ENCODE measurements at places on chromosomes 3 and 15.

DNA sequence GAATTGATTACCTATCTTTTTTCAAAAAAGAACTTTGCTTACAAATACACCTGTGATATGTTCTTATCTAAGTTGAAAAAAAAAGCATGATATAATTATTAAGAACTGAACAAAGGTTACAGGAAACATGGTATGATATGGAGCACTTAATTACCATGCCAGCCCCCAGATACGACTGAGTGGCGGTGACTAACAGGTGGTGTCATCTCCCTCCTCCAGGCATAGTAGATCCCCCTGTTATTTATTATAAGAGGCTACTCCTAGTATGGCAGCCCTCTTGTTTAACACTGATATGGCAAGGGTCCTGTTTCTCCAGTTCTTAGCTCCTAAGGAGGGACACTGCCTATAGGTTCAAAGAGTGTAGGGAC, 31.0 kb upstream of the TM4SF4 start:
- H3K4me3 ChIP-seq, result no peak overlapping the region
- peaks cover 18% of the 10 kb centered on the region for H3K4me1 ChIP-seq
- no peaks in the 10 kb centered on the region for H3K36me3 ChIP-seq
- DNase-seq, result no peak

GRCh38 chr3:122679882-122680474, 661 bp upstream of the PARP14 start:
- H3K27me3 ChIP-seq, result no peaks in the 10 kb centered on the region
- peak overlapping the region; percentile 64 for H3K27ac ChIP-seq
- H3K4me1 ChIP-seq, result peaks cover 16% of the 10 kb centered on the region
- peak overlapping the region; percentile 76 for H3K4me3 ChIP-seq

DNA sequence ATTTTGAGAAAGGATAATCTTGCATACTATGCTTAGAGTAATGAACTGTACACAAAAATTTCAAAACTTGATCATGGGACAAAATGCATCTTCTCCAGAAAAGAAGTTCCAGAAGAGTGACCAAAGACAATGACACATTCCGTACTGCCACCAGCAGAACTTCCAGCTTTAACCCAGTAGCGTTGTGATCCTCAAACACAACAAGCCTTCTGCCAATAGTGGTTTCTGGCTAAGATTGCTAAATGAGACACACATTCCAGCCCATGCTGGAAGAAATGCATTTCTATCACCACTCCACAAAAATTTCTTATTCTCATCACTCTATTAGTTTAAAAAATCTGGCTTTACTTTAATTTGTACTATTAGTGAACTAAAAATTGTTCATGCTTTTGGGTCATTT, 334.9 kb downstream of the TBC1D5 start:
- H3K27ac ChIP-seq, result no peak overlapping the region
- H3K4me1 ChIP-seq, result no peaks in the 10 kb centered on the region
- no peak overlapping the region for H3K4me3 ChIP-seq
- peaks cover 13% of the 10 kb centered on the region for H3K36me3 ChIP-seq
- no peaks in the 10 kb centered on the region for H3K27me3 ChIP-seq

GRCh38 chr3:119293105-119293870, 895 bp upstream of the ARHGAP31 start:
- H3K4me3 ChIP-seq, result peak overlapping the region; percentile 90
- peak overlapping the region; percentile 91 for H3K27ac ChIP-seq
- DNase-seq, result peak; percentile 83

DNA sequence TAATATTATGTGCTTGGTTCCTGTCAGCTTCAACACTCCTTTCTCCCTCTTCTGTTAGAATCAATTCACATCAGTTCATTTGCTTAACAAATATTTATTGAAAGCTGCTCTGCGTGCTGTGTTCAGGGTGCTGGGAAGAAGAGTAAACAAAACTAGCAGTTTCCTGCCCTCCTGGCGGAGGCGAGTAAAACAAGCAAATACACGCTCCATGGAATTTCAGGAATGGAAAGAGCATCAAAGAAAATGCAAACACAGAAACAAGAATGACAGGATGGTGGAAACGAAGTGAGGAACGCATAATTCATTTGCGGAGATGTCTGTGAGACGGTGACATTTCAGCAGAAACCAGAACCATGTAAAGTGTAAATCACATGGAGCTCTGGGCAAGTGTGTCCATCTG, 49.4 kb upstream of the SPTSSB start:
- no peak overlapping the region for H3K4me3 ChIP-seq
- no peaks in the 10 kb centered on the region for H3K36me3 ChIP-seq
- H3K4me1 ChIP-seq, result peaks cover 14% of the 10 kb centered on the region
- H3K27ac ChIP-seq, result no peak overlapping the region
- H3K27me3 ChIP-seq, result no peaks in the 10 kb centered on the region

DNA sequence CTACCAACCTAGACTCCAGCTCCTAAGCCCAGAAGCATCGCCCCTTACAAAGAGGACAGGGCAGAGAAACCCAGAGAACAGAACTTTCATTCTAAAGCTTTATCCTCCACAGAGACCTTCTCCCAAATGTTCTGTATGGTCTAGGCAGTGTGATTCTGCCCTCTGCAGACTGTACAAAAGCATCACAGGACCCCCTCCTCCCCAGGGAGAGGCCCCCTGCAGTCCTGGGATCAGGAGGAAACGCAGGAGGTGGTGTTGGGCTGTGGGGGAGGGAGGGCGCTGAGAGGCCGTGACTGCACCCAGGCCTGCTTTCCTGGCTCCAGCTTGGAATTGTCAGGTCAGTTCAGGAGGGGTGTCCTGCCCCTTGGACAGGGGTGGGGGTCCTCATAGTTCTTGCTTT, 101.3 kb downstream of the DGKG start:
- peaks cover 11% of the 10 kb centered on the region for H3K4me1 ChIP-seq
- peak; percentile 52 for DNase-seq
- no peak overlapping the region for H3K4me3 ChIP-seq
- no peaks in the 10 kb centered on the region for H3K36me3 ChIP-seq
- no peaks in the 10 kb centered on the region for H3K27me3 ChIP-seq
- H3K27ac ChIP-seq, result no peak overlapping the region

- no peaks in the 10 kb centered on the region for H3K27me3 ChIP-seq
- no peak overlapping the region for H3K4me3 ChIP-seq
- no peak for DNase-seq
- no peak overlapping the region for H3K27ac ChIP-seq
- H3K36me3 ChIP-seq, result no peaks in the 10 kb centered on the region
Measured at GRCh38 chr3:32414522-32415202, 23.0 kb downstream of the CMTM7 start.

DNA sequence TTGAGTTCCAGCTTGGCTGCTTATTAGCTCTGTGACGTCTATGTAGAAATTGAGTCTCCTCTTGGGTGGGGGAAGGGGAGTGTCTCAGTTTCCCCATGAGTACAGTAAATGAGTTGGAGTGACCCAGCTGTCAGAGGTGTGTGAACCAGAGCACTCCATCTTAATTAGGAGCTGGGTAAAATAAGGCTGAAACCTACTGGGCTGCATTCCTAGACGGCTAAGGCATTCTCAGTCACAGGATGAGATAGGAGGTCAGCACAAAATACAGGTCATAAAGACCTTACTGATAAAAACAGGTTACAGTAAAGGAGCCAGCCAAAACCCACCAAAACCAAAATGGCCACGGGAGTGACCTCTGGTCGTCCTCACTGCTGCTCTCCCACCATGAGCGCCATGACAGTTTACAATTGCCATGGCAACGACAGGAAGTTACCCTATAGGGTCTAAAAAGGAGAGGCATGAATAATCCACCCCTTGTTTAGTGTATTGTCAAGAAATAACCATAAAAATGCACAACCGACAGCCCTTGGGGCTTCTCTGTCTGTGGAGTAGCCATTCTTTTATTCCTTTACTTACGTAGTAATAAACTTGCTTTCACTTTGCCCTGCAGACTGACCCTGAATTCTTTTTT, 222.4 kb downstream of the CACNA2D3 start:
- DNase-seq, result no peak
- no peak overlapping the region for H3K4me3 ChIP-seq
- no peaks in the 10 kb centered on the region for H3K36me3 ChIP-seq
- no peaks in the 10 kb centered on the region for H3K4me1 ChIP-seq

- H3K27me3 ChIP-seq, result no peaks in the 10 kb centered on the region
- peaks cover 49% of the 10 kb centered on the region for H3K36me3 ChIP-seq
- H3K4me3 ChIP-seq, result no peak overlapping the region
- H3K27ac ChIP-seq, result peak overlapping the region; percentile 12
- no peak for DNase-seq
Measured at GRCh38 chr15:32904448-32904847, 186.6 kb downstream of the GREM1 start.

DNA sequence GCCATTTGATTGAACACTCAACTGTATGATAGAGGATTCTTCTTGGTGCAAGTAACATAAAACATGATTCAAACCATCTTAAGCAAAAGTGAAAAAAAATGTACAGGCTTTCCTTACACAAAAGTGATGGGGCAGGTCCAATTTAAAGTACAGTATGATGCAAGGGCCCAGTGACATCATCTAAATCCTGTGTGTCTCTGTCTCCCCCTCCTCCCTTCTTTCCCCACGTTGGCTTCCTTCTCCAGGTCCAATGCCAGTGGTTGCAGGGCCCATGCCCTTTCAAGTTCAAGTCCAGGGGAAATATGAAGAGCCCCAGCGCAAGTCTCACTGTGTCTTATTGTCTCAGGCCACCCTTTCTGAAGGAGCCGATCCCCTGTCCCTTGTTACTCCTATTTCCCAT, 332.3 kb downstream of the SHQ1 start:
- no peak for DNase-seq
- no peaks in the 10 kb centered on the region for H3K4me1 ChIP-seq
- no peak overlapping the region for H3K27ac ChIP-seq
- H3K27me3 ChIP-seq, result no peaks in the 10 kb centered on the region
- no peaks in the 10 kb centered on the region for H3K36me3 ChIP-seq
- H3K4me3 ChIP-seq, result no peak overlapping the region

- no peaks in the 10 kb centered on the region for H3K36me3 ChIP-seq
- H3K4me1 ChIP-seq, result peaks cover 7% of the 10 kb centered on the region
- no peak overlapping the region for H3K27ac ChIP-seq
- H3K4me3 ChIP-seq, result no peak overlapping the region
Measured at GRCh38 chr15:101482526-101483371, 6.8 kb downstream of the PCSK6 start.

- H3K27me3 ChIP-seq, result no peaks in the 10 kb centered on the region
- no peak for DNase-seq
- H3K4me3 ChIP-seq, result peak overlapping the region; percentile 95
Measured at GRCh38 chr15:48332642-48333034, 1.4 kb downstream of the DUT start.

DNA sequence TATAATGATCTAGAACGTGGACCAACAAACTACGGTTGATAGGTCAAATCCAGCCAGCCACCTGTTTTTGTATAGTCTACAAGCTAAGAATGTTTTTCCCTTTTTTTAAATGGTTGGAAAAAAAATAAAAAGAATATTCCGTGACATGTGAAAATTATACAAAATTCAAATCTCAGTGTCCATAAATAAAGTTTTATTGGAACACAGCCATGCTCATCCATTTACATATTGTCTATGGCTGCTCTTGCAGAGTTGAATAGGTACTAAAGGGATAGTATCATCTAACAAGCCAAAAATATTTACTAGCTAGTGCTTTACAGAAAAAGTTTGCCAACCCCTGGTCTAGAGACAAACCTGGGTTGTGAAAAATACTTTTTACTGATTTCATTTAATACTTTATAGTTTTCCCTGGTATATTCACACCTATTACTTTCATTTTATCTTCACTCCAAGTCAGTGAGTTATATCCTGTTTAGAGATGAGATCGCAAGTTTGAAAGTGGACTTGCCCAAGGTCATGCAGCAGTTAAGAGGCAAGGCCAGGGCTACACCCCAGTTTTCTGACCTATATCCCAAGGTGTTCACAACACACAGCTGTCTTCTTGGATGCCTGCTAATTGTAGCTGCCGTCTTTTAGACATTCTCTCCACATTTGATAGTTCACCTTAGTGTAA, 58.4 kb downstream of the IGF2BP2 start:
- H3K27ac ChIP-seq, result peak overlapping the region; percentile 5
- DNase-seq, result no peak
- H3K27me3 ChIP-seq, result no peaks in the 10 kb centered on the region
- peaks cover 3% of the 10 kb centered on the region for H3K36me3 ChIP-seq
- H3K4me3 ChIP-seq, result no peak overlapping the region

- H3K4me1 ChIP-seq, result no peaks in the 10 kb centered on the region
- H3K27me3 ChIP-seq, result peaks cover 5% of the 10 kb centered on the region
- peak; percentile 90 for DNase-seq
- peak within 1 kb of the TSS; percentile 87 for H3K4me3 ChIP-seq
- peak within 1 kb of the TSS; percentile 51 for H3K27ac ChIP-seq
- no peaks in the 10 kb centered on the region for H3K36me3 ChIP-seq
Measured at GRCh38 chr3:183428447-183429211, at the start of gene MCF2L2. Gene MCF2L2 (minus strand): TSS chr3:183428619. CDS start chr3:183427977, 642 bp downstream.

- no peak overlapping the region for H3K4me3 ChIP-seq
- H3K36me3 ChIP-seq, result no peaks in the 10 kb centered on the region
- H3K27me3 ChIP-seq, result no peaks in the 10 kb centered on the region
- peaks cover 31% of the 10 kb centered on the region for H3K4me1 ChIP-seq
- DNase-seq, result no peak
Measured at GRCh38 chr3:197484204-197484901, 71.4 kb downstream of the BDH1 start.

GRCh38 chr3:123139522-123139921, 62.2 kb upstream of the SEC22A start:
- H3K27ac ChIP-seq, result peak overlapping the region; percentile 92
- no peaks in the 10 kb centered on the region for H3K27me3 ChIP-seq
- H3K36me3 ChIP-seq, result peaks cover 10% of the 10 kb centered on the region
- peaks cover 5% of the 10 kb centered on the region for H3K4me1 ChIP-seq
- no peak for DNase-seq

DNA sequence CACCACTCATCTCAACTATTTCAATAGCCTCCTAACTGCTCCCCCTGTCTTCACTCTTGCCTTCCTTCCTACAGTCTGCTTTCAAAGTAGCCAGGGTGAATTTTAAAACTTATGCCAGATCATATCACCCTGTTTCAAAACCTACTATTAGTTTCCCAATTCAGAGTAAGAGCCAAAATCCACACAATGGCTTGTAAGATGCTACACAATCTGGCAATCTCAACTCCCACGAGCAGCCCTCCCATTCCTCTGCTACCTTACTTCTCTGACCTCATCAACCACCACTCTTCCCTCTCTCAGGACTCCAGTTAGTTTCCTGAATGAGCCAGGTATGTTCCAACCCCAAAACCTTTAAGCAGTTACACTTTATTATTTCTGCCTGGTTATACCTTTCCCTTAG, 62.5 kb downstream of the VPS13C start:
- H3K27me3 ChIP-seq, result no peaks in the 10 kb centered on the region
- peaks cover 34% of the 10 kb centered on the region for H3K36me3 ChIP-seq
- no peak overlapping the region for H3K4me3 ChIP-seq
- no peak for DNase-seq
- no peak overlapping the region for H3K27ac ChIP-seq
- no peaks in the 10 kb centered on the region for H3K4me1 ChIP-seq

All from SK-N-SH (cell line).